IMR-90 (cell line): ENCODE measurements at places on chromosomes 1 and 21.

DNA sequence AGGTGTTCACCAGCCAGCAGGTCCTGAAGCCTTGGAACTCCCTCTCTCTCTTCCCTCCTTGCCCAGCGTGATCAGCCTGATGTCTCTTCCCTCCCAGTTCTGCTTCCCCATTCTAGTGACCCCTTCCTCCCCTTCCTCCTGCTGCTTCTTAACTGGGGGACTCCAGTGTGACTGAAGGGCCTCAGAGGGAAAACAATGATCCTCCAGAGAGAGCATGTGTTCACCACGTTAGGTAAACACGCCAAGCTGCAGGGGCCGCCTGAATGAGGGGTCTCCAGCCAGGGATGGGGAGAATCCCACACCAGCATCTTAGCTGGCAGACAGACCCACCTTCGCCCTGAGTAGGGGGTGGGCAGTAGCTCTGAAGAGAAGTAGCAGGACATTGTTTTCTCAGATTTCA lies 124.8 kb downstream of the TMEM53 start:
- DNase-seq: no peak

- no peak for DNase-seq
These were observed 31.7 kb upstream of the KHDRBS1 start for GRCh38 chr1:31981972-31982371.

GRCh38 chr1:183219616-183220009 lies 33.5 kb downstream of the LAMC2 start:
- no peak for DNase-seq

- DNase-seq: no peak
These were observed 8.9 kb downstream of the COL9A2 start for GRCh38 chr1:40308036-40308727.

- DNase-seq: no peak
These were observed 30.8 kb upstream of the ABCG1 start for GRCh38 chr21:42187976-42188653.

DNA sequence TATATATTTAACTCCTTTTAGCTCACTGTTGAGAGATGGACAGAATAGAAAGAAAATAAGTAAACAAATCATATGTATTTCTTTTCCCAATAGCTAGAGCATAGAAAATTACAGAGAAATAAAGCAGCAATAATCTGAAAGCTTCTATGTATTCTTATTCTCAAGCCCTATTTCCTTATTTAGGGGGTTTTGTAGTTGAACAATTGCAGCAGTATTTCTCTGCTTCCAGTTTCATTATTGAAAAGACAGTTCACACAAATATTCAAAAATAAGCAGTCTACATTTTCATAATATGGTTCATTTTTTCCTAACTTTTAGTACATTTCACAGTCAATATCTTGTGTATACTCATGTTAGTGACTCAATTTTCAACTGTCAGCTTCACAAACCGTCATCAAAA lies 638.2 kb downstream of the MRPL39 start:
- DNase-seq: no peak
